Left colon (tissue), 2 donors: ENCODE measurements at places on chromosomes 1 and 21.

DNA sequence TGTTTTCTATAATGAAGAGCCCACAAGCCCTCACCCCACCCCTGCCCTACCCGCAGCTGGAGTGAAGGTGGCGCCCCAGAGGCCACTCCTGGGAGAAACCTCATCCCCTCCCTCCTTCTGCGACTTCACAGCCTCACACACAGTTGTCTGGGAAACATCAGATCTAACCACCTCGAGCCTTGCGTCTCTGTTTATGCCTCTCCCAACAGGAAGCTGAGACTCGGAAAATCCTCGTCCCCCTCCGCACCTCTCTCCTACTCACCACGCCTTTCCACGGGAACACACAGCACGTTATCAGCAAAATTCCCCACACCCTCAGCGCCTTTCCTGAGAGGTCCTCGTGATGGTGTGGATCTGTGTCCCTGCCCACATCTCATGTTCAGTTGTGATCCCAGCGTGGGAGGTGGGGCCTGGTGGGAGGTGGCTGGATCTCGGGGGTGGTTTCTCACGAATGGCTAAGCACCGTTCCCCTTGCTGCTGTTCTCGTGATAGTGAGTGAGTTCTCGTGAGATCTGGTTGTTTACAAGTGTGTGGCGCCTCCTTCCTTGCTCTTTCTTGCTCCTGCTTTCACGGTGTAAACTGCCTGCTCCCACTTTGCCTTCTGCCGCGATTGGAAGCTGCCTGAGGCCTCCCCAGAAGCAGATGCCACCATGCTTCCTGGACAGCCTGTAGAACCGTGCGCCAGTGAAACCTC lies 190.6 kb downstream of the KIF26B start:
- no peak for DNase-seq

- DNase-seq: no peak
Observed at GRCh38 chr1:56068908-56069307, 510.5 kb downstream of the PLPP3 start.

DNA sequence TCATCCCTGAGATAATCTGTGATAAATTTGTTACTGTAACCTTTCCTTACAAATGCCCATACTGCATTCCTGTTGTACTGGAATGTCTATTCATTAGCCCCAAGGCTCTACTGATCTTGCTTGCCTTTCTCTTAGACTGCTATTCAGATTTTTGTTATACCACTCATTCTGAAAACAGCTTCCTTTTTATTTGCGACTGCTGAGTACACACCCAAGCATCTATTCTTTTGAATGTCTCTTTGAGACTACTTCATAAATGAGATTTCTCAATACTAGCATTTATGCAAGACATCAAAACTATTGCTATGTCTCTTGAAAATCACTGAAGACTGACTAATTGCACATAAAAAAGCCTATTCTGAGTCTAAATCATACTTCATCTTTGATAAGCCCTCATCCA lies 38.6 kb downstream of the DENND1B start:
- DNase-seq: no peak

DNA sequence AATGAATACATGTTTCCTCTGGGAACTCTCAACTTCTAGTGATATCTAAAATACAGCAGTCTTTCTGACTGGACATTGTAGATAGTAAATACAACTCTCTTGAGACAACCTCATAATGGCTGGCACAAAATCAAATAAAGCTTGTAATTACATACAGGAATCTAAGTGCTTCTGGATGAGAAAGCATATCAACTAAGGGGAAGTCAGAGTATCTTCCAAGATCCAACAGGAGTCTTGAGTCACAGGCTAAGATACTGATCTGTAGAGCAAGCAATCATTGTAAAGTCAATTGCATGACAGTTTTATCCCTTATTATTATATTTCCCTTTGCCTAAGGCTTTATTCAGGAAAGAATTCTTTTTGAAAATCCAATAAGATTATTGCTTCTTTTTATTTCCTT lies 249.9 kb downstream of the LRRIQ3 start:
- no peak for DNase-seq

GRCh38 chr1:206608108-206608698 lies 4.1 kb downstream of the EIF2D start:
- peak; percentile 38 for DNase-seq
